T-helper 2 cell treated with Interferon-gamma antibody and Interleukin-4, amounts not matched to agents 100 ng/mL and 5 ng/mL, for 36 hours (primary cell): ENCODE measurements at places on chromosomes 3 and 15. TPM values are rescaled to one million over a fixed set of nuclear protein-coding genes. Genes with fewer than 3 reads are reported as not detected.

The LSG1 gene
- 47.2 and 49.6 TPM in 2 replicates for total RNA-seq

The CLDN16 gene
- total RNA-seq = not detected in 2 replicates

The GPR171 gene
- 154 and 170 TPM in 2 replicates for total RNA-seq

The USP3 gene
- 58.0 and 58.1 TPM in 2 replicates for total RNA-seq

The C3orf49 gene
- not detected in 2 replicates for total RNA-seq

The GOLGA6A gene
- total RNA-seq = not detected in 2 replicates

The GFM1 gene
- 47.2 and 50.6 TPM in 2 replicates for total RNA-seq

The KCNH8 gene
- total RNA-seq = not detected in 2 replicates
